Left ventricle myocardium inferior (tissue), 1 donor: ENCODE measurements at places on chromosomes 2 and 18. TPM values are rescaled to one million over a fixed set of nuclear protein-coding genes. Genes with fewer than 3 reads are reported as not detected.

DNA sequence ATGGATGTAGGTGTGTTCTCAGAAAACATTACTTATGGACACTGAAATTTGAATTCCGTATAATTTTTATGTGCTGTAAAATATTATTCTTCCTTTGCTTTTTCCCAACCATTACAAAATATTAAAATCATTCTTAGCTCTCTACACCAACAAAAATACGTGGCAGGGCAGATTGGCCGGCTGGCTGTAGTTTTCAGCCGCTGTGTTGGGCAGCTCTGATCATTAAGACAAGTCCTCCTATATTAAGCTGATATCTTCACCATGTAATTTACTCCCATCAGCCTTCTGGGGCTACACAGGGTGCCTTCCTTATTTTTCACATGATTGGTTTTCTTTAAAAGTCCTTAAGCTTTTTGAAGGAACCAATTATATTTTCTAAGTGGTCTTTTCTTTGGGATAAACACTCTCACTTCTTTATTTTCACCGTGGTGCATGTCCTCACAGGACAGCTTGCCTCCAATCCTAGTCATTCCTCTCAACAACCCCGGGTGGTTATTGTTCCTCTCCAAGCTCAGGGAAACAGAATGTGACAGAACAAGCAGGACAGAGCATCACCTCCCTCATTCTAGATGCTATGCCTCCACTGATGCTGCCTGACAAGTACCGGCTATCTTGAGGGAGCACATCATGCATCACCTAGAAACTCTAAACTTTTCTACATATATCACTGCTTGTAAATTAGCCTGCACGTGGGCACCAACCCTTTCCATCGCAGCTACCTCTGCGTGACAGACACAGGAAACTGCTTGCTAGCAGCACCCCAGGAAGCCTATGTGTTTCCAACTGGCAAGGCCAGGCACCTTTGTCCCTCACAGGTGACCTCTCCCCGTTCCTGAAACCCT, 362.3 kb downstream of the MYCN start:
- H3K4me3 ChIP-seq, result peak overlapping the region; percentile 39
- no peak for DNase-seq
- H3K4me1 ChIP-seq, result no peaks in the 10 kb centered on the region
- no peaks in the 10 kb centered on the region for H3K36me3 ChIP-seq
- H3K27ac ChIP-seq, result no peak overlapping the region
- H3K27me3 ChIP-seq, result peaks cover 43% of the 10 kb centered on the region

Gene KCNK3
- 3.2 TPM for total RNA-seq

DNA sequence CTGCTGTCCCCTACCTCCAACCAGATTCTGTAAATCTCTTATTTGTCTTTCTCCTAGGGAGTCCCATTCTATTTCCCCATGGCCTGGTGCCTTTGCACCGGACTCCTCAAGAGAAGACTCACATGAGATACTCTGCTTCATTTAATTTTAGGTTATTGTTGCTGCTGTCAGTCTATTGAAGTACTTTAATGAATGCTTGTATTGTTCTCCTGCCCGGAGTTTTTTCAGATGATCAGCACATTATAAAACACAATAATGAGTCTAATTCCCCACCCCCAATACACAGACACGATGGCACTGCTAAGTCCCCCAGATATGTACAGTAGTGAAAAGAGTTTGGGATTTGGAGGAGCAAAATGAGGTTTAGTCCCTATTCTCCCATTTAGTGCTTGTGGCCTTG, 58.9 kb downstream of the HAUS1 start:
- DNase-seq, result no peak
- H3K27me3 ChIP-seq, result no peaks in the 10 kb centered on the region
- peaks cover 7% of the 10 kb centered on the region for H3K4me1 ChIP-seq
- no peak overlapping the region for H3K4me3 ChIP-seq

- H3K27ac ChIP-seq, result peak overlapping the region; percentile 76
- no peak for DNase-seq
- H3K4me3 ChIP-seq, result peak overlapping the region; percentile 32
Measured at GRCh38 chr18:63237881-63238692, 81.5 kb downstream of the BCL2 start.

- no peak overlapping the region for H3K4me3 ChIP-seq
- peak overlapping the region; percentile 32 for H3K27ac ChIP-seq
- H3K4me1 ChIP-seq, result peaks cover 82% of the 10 kb centered on the region
- DNase-seq, result no peak
- no peaks in the 10 kb centered on the region for H3K36me3 ChIP-seq
- no peaks in the 10 kb centered on the region for H3K27me3 ChIP-seq
Measured at GRCh38 chr18:13451661-13452387, 233.3 kb downstream of the LDLRAD4 start.

DNA sequence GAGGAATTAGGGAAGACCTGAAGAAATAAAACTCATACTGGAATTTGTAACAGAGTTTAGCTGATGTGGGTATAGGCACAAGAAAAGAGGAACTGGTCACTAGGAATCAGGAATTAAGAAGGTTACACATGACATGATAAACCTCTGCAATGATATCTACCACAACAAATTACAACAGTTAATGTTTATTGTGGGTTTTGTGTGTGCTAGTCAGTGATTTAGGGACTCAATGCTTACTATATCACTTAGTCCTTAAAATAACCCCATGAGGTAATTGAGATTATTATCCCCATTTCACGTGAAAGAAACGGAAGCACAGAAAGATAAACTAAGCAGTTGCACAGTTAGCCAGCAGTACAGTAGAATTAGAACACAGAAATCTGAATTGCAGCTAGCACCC, 415.8 kb upstream of the ZEB2 start:
- no peaks in the 10 kb centered on the region for H3K36me3 ChIP-seq
- peak overlapping the region; percentile 84 for H3K27ac ChIP-seq
- DNase-seq, result no peak
- peaks cover 37% of the 10 kb centered on the region for H3K4me1 ChIP-seq

GRCh38 chr2:111952871-111953452, 54.6 kb downstream of the MERTK start:
- H3K27me3 ChIP-seq, result no peaks in the 10 kb centered on the region
- H3K4me1 ChIP-seq, result peaks cover 33% of the 10 kb centered on the region
- no peak for DNase-seq
- H3K36me3 ChIP-seq, result peaks cover 19% of the 10 kb centered on the region
- H3K27ac ChIP-seq, result no peak overlapping the region

DNA sequence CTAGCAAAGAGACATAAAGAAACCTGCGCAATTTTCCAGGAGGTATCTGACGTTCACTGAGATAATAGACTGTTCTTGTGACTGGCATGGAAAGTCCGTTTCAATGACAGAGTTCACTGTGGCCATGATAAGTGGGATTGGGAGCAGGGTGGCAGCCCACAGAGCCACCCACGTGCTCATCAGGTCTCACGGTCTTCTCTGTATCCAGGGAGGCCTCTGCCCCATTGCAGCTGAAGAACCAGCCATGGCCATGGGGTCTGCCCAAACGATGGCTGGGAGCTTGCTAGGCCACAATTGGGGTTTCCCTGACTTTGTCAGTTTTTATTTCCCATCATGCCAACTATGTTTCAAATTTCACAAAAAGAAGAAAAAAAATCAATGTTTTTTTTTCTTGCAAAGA, 57.2 kb downstream of the PDCL3 start:
- H3K27me3 ChIP-seq, result no peaks in the 10 kb centered on the region
- H3K36me3 ChIP-seq, result no peaks in the 10 kb centered on the region
- H3K4me1 ChIP-seq, result peaks cover 7% of the 10 kb centered on the region
- no peak for DNase-seq
- H3K4me3 ChIP-seq, result no peak overlapping the region

Gene GAL3ST2
- not detected for total RNA-seq

DNA sequence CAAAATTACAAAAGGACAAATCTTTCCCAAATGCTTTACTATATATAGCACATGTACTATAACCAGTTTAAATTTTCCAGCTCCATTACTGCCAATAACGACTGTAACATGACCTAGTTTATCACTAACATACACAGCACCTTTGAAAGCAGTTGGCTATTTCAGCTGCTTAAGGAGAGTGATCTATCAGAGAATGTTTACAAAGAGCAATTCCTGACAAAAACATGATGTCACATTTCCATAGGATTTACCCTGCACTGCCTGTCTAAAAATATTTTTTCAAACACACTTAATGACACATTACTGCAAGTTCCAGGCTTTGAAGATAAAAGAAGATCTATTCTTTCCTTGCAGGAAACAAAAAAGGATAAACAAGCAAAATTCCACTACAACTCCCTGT, 40.6 kb downstream of the ZNF516 start:
- no peak overlapping the region for H3K4me3 ChIP-seq
- no peaks in the 10 kb centered on the region for H3K27me3 ChIP-seq
- peaks cover 83% of the 10 kb centered on the region for H3K4me1 ChIP-seq
- no peak for DNase-seq
- no peak overlapping the region for H3K27ac ChIP-seq
- H3K36me3 ChIP-seq, result peaks cover 3% of the 10 kb centered on the region

Gene SULT1C2
- total RNA-seq, result 1.9 TPM
